Fibroblast of mammary gland (primary cell): ENCODE measurements at places on chromosomes 3 and 15.

DNA sequence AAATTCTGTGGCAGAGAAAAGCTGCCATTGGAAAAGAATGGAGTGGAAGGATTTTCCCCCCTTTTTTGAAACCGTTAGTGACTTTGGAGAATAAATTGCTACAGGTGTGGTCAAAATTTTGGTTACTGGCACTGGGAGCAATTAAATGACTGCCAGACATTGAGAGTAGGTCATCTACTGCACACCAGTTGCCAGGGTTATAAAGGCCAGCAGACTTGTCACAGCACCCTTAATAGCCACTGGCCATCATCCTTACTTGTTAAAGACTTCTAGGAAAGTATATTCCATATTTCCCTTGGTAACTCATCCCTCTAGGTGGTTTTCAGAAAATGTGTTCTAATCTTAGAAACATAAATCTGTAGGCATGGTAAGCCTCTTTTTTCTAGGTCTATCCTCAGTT, 8.0 kb downstream of the PIK3CA start:
- DNase-seq = no peak

DNA sequence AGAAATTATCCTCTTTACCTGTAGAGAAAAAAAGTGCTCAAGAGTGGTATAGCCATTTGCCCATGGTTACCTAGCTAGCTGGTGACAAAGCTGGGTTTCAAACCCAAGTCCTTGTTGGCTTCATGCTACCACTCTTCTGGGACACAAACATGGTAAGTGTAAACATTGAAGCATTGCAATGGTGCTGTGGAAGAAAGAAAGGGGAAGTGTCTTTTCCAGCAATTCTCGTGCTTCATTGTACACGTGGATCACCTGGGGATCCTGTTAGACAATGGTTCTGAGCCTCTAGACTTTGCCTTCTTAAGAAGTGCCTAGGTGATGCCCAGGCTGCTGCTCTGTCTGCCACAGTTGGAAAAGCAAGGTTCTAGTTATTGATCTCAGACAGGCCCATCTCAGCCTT, 134.8 kb upstream of the CTNNB1 start:
- DNase-seq = no peak

GRCh38 chr3:66555214-66555844, 54.5 kb upstream of the LRIG1 start:
- peak; percentile 19 for DNase-seq

- DNase-seq = no peak
Observed at GRCh38 chr3:71868876-71869275, 83.9 kb upstream of the PROK2 start.

DNA sequence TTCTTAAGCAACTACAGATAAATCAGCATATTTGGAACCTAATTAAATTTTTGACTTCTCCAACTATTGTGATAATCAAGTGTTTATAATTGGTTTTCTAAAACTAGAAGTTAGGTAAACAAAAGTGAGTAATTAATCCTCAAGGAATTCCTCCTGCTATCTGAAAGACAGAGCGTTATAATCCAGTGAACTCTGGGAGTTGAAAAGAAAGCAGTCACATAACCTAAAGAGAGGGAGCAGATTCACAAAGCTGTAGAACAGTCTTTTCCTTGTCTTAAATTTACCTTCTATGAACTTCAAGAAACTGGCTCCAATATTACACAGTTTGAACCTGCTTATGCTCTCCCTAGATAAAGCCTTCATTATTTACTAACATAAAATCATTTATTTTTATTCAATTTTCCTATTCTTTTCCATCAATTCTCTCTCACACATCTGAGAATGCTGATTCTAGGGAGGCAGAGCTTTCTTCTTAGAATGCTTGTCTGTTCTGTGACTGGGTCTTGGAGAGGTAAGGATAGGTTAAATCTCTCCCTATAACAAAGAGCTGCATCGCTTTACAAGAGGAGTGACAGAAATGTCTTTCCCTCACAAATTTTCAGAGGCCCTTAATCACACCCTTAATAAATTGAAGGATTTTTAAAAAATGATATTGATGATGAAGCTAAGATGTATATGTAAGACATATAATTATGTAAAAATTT, 132.8 kb downstream of the TUSC7 start:
- DNase-seq = no peak

DNA sequence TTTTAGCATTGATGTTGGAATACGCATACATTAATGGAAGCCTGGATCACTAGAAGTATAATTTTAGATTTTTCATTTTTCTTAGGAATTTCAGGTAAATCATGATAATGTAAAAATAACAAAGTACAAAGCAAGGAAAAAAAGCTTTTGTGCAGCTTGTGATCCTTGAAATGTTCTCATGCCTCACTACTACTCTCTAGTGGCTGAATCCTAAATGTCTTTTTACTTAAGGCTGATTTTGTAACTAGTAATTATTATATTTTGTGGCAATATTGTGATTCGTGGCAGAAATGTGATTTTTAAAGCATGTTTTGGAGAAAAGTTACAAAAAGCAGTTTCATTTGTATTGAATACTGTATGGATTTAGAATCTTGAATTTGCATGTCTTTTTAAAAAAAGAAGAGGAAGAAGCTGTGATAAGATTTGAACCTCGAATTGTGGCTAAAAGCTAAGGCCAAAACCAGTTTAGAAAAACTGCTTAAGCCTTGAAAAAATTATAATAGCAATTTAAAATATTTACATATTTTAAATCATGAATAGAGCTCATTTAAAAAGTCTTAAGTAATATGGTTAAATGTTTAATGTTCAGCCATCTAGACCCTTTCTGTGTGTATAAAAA, 39.0 kb downstream of the U2SURP start:
- DNase-seq = peak; percentile 66

DNA sequence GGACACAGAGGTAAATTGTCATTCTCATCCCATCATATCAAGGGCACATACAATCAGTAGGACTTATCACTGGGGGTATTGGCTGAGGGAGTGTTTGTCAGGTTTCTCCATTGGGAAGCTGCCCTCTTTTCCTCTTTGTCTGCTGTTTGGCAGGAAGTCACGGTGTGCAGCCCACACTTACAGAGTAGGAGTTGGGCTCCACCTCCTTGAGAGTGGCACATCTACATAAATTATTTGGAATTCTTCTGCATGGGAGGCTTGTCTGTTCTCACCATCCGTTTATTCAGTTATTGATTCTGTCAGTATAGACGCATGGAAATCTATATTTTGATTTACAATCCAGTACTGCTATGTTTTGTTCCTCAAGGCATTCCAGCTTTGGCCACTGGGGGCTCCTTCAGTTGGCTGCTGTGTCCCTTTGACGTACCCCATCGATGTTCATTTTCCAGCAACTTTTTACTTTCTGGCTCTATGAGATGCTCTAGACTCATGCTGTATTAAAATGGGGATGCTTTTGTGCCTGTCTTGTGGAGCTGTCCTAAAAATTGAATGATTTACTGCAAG, 200.3 kb downstream of the SLCO3A1 start:
- DNase-seq = no peak

- no peak for DNase-seq
Observed at GRCh38 chr3:40012381-40012780, 203.0 kb downstream of the MYRIP start.

GRCh38 chr3:107855710-107856109, 235.1 kb downstream of the CD47 start:
- peak; percentile 25 for DNase-seq

- no peak for DNase-seq
Observed at GRCh38 chr15:55197362-55197705, 593 bp upstream of the RSL24D1 start.

- no peak for DNase-seq
Observed at GRCh38 chr3:65381496-65382010, 657.2 kb downstream of the MAGI1 start.

DNA sequence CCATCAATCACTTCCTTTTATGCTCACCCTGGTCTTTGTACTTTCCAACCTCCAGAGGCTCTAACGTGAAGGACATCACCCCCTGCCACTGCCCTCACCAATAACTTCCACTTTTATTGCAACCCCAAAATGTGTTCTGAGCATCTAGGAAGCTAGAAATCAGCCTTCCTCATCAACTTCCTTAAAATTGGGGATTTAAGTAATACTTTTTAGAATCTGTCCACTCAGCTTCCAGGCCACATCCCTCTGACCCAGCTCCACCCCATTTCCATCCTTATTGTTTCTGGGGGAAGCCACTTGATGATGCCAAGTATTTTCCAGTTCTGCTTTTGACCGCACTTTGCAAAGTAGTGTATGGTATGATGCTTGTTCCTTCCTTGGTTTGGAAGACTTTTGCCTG, 73.5 kb upstream of the XCR1 start:
- no peak for DNase-seq

DNA sequence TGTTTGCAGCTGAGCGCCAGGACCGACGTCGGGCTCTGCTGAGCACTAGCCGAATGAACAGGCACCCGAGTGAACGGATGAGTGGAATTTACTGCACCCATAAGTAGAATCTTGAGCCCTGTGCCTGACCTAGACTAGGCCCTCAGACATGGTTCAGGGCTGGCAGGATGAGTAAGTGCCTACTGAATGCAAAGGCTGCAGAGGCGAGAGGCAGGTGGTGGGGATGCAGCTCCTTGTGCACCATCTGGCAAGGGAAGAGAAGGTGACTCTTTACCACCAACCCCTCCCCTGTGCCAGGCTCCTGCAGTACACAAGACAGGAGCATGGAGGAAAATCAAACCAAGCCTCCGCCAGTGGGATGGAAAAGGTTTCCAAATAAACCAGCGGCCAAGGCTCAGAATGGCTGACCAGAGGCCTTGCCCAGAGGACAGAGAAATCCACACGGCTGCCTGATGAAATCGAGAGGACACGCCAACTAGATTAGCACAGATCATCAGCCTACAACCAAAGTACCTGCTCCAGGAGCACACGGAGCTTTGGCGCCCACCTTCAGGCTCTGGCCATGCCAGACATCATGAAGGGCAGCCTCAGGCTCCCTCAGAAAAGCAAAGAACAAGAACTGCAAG, 141.7 kb upstream of the IQSEC1 start:
- no peak for DNase-seq

DNA sequence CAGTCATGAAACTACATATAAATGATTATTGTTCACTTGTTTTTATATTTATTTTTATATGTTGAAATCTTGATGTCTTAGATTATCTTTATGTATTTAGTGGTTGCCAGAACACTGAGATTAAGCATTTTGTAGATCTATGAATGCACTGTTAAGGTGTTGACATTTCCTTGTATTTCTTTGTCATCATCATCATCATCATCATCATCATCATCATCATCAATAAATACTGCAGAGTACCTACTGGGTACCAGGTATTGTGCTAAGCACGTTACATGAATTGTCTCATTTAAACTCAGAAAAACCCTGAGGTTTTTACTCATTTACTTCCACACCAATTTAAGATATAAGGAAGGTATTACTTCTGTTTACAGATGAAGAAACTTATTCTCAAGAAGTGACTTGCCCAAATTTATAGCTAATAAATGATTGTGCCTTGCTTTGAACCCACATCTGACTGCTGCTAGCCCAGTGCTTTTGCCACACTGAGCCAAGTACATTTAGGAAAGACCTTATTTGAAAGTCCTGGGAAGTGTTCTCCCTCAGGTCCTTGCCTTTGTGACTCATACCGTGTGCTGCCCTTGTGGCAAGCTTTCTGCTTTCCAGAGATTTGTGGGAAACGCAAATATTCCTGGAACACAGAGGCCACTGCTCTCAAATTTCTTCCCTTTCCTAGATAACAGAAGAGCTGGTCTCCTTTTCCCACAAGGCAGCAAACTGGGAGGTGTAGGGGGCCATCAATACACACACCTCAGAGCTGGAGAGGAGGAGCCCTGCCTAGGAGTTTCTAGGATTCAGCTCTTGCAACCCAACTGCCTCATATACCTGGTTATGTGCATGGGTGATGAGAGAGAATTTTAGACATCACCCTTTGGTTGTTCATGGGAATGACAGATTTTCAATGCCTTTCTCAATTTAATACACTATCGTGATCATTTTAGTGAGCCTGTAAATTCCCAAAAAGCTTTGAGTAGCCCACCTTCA, 115.4 kb upstream of the C15orf61 start:
- DNase-seq = peak; percentile 84

DNA sequence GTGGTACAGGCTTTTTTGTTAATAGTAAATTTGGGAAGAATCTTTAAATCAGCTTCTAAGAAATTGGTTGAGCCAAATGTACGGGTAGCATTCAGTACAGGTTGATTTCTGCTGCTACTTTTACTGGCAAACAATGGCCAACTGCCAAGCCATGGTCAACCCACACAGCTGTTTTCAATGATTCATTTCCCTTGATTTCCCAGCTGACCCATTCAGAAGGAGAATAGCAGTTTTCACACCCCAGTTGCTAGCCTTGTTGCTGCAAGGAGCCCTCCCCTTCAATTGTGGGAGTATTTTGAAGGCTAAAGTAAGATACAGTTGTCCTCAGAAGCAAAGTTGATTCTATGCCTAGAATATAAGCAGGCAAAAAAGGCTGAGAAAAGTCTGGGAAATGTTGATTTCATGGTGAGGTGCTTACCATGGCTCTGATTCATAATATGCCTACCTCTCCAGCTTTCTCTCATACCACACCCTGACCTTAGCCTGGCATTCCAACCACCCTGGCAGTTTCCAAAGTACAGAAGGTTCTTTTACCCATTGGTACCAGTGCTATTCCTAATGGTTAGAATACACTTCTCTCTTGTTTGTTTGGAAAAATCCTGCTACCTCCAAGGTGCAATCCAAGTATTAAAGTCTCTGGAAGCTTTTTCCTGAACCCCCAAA, 320.3 kb upstream of the TGFBR2 start:
- peak; percentile 98 for DNase-seq

DNA sequence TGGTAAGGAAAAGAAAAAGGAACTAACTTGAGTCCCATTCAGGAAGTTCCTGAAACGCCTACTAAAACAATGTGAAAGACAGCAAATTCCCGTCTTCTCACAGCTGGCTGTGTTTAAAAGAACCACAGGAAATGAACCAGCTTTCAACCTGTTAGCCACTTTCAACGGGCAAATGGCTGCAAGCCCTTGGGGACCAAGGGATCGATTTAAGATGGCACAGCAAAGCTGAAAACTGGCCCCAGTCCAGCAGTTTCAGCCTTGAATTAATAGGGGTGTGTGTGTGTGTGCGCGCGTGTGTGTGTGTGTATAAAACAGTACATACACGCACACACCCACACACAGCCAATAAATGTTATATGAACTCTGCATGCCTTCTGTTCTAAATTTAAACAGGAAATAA, 168.7 kb upstream of the TMCO5A start:
- peak; percentile 7 for DNase-seq
